ENCODE measurements at places on chromosomes 7 and 10.

DNA sequence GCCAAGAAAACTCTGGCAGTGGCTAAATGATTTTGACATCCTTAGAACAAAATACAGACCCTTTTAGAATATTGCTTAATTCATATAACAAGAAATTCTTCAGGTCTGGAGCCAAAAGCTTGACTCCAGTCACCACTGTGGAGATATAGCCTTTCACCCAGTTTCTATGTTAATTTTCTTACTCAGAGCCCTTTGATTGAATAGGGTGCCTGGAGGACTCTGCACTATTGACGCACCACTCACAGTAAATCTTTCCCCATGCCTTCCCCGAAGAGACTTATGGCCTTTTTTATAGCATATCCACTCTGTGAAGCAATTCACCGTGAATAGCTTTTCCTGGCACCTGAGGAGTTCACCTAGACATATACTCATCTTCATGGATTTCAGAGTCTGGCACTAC lies 613.8 kb downstream of the ZWINT start:
- no peak for DNase-seq

- no peak for DNase-seq
Measured at GRCh38 chr7:2807845-2808772, 36.0 kb downstream of the GNA12 start.

GRCh38 chr7:81491573-81491972 lies 278.3 kb downstream of the HGF start:
- DNase-seq, result no peak

DNA sequence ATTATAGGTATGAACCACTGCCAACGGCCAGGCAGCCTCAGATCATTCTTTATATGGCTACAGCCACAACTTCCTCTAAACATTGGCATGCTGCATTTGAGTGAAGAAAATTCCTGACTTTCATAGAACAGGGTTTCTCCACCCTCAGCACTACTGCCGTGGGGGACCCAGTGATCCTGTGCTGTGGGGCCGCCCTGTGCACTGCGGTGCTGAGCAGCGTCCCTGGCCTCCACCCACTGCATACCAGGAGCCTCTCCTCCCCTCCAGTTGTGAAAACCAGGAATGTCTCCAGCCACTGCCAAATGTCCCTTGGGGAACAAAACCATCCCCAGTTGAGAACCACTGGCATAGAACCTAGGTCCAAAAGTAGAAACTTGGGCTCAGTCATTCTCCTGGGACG lies 15.8 kb downstream of the CNPY1 start:
- DNase-seq, result peak; percentile 16

DNA sequence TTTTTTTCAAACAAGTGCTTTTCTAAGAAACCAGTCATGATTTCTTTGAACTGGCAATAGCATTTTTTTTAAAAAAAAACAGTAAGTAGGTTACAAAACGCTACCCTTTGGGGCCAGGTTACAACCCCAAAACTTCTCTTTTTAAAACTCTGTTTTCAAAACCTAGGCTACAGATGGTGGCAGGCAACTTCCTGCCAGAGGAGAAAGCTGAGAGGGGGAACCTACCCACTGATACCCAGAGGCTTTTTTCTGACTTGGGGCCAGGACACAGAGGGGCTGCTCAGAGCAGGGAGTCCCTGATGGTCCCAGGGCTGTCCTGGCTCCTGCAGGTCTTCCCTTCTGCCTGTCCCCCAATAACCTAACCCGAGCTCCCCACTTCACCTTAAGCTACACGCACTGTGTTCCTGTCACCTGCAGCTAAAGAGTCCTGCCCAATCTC lies 6.9 kb downstream of the STN1 start:
- peak; percentile 54 for DNase-seq

Data from activated CD4-positive, CD25-positive, alpha-beta regulatory T cell treated with anti-CD3 and anti-CD28 coated beads, Interleukin-2, amount 50 U/mL, for 72 hours (primary cell).